ENCODE measurements at places on chromosomes 11 and 22. TPM values are rescaled to one million over a fixed set of nuclear protein-coding genes. Genes with fewer than 3 reads are reported as not detected.

GRCh38 chr11:102620818-102621561 is 4.1 kb downstream of the MMP20 start:
- DNase-seq = no peak

DNA sequence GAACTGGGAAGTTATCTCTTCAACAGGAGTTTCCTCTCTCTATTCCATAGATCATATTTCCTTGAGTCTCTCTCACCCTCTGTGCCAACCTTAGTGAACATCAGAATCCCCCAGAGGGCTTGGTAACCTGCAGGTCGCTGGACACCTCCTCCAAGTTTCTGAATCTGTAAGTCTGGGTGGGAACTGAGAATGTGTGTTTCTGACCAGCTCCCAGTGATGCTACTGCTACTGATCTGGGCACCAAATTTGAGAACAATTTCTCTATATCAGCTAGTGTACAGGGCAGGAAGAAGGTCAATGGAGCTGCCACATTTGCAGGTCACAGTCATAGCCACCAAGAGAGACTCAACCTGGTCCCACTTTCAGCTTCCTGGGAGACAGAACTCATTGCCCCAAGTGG is 62.9 kb downstream of the RCN1 start:
- no peak for DNase-seq

DNA sequence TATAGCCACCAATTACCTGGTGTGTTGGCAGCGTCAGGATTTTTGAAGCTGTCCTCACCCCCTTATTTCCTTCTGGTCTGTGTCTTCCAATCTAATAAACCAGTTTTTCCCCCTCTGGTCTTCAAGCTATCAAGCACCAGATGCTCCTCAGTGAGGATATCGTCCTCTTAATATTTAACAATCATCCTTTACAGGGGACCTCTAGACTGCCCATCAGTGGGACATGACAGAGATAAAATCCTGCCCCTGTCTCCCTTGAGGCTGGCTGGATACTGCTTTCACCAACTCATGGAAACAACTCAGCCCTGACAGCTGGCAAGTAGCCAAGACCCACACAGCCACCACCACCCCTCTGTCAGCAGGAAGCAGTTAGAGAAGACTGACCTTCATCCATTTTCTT is 421.0 kb upstream of the API5 start:
- no peak for DNase-seq

The DRD4 gene
- total RNA-seq = not detected

DNA sequence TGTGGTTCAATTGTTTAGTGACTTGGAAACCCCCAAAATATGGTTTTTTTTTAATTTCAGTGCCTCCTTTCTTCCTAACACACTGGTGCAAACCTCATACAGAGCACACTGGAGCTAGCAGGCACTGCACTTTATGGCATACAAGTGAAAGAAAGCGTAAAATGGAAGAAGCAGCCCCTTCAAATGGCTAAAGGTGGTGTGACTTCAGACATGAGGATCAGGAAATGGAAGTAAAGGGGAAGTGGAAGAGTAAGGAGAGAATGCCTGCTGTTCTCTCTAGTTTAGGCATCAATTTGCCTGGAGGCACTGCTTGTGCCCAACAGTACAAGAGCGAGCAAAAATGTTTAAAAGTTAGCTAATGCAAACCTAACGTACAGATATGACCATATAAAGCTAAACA is 5.7 kb downstream of the RSF1 start:
- DNase-seq = no peak

DNA sequence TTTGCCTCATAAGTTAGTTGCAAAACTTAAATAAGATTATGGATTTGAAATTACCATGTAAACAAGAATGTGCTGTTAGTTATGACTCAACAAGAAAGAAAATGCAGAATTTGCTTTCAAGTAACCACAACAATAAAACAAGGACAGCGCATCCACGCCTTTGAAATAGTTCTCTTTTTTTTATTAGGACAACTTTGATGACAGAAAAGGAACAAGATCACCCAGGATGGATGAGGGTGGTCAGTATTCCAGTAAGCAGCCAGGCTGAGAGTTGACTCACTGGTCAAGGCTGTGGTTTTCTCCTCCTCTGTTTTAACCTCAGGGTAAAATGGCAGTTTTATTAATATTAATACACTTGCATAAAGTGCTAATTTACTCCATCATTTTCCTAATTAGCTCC is 544.4 kb downstream of the OPCML start:
- no peak for DNase-seq

GRCh38 chr22:46481386-46481785 is 56.0 kb downstream of the CELSR1 start:
- DNase-seq = no peak
